ENCODE measurements at places on chromosomes 12 and 14.

- no peak for DNase-seq
Measured at GRCh38 chr14:102593061-102593824, 794 bp downstream of the RCOR1 start.

DNA sequence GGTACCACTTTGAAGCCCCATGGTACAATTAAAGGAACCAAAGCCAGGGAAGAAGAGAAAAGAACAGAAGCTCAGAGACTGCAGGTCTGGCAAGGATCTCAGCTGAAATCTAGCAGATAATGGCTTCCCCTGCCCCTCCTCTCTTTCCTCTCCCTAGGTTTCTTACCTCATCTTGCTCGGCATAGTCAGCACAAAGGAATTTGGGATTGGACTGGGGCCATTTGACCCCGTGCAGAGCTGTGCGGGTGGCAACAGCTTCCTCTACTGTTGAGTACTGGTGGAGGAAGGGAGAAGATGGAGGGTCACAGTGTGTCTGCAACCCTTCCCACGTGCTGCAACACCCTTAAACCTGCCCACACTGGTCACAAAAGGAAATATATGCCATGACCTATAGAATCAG lies 4.7 kb upstream of the CDH24 start:
- DNase-seq: no peak

DNA sequence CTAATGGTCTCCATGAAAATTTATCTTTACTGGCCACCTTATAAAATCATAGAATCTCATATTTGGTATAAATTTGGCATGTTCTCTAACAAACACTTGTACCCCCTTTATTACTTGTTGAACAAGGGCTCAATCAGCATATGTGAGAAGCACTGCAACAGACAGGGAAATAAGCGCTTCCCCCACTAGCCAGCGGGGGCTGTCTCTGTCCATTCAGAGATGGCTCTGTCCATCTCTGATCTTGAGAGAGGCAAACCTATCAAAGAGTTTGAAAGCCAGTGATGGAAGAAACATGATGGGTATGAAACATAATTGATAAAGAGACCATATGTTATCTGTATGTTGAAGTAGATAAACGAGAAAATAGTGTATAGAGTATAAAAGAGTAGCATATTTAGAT lies 326.8 kb downstream of the PDZRN4 start:
- no peak for DNase-seq

GRCh38 chr12:104680070-104680469 lies 223.3 kb downstream of the CHST11 start:
- peak; percentile 57 for DNase-seq

- DNase-seq: no peak
Measured at GRCh38 chr12:127648321-127648720, 618.6 kb upstream of the TMEM132C start.

- DNase-seq: peak; percentile 35
Measured at GRCh38 chr12:109777544-109777943, 55.7 kb downstream of the TRPV4 start.

DNA sequence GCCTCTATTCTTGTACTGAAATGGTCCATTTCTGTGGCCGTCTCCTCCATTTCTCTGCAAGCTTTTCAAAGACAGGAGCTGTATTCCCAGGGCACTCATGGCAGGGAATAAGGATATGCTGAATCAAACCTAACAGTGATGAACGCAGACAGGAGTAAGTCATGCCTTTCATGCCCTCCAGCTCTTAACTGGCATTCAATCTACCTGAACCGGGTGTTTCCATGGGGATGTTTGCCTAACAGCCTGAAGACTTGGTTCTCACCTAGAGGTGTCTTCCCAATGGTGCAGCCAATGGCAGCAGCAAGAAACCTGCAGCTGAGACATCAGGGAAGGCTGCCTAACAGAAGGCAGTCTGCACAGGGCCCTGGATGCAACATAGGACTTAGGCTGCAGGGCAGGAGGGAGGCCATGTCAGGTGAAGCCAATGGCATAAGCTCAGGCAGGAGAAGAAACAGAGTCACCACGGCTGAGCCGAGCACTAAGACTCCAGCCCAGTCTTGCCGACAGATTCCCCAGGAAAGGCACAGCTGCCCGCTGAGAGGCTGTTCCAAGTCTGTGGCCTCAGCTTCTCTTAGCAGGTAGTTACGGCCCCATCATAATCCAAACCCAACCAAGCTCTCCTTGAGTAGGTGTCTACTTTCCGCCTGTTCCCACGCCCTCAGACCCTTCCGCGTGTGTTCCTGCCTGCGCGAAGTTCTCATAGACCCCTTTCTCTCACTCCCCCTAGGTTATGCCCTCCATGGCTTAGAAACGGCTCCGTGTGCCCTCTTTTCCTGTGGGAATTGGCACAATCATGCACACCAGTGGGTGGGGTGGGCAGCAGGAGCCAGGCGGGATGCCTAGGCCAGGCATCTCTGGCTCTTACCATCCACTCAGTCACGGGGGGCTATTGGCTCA lies 44.1 kb downstream of the VWF start:
- DNase-seq: no peak

DNA sequence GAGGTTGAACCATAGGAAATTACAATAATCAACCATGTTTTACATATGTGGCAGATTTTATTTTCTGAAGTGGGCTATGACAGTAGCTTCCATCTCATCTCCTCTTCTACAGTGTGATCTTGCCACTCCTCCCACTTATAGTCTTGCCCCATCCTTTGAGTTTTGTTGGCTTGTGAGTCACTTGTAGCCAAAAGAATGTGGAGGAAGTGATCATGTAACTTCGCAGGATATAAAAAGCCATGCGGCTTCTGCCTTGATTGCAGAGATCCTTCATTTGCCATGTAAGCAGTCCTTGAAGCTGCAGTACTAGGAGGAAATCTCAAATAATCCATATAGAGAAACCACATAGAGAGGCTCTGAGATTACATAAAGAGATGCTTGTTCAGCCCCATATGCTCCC lies 13.7 kb upstream of the ZNF84 start:
- no peak for DNase-seq

DNA sequence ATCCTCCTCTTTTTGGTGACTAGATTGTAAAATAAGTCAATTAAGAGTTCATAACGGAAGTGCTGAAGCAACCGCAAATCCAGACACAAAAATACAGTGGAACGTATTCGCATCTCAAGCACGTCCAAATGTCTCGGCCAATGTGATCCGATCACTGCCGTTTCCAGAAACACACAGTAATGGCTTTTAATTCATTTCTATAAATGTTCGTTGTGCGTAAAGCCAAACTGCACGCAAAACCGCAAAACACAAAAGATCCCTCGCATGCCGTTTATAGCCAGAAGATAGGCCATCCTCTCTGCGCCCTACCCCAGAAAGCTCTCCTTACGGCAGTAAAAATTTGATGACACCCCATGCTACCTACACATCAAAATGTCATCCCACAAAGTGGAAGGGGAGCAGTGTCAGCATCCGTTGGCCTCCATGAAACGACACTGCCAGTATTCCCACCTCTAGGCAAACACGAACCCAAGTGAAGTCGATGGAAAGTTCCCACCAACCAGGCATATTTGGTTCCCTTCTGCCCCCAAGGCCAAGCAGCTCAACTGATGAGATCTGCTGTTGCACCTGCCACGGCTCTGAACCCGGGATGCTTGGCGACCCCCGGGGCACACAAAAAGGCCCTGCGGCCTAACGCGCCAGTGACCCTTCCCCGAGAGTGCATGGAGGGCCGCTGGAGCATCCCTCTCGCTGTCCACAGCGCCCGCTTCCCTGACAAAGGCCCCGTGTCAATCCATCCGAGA lies 1.4 kb downstream of the HECTD4 start:
- no peak for DNase-seq

DNA sequence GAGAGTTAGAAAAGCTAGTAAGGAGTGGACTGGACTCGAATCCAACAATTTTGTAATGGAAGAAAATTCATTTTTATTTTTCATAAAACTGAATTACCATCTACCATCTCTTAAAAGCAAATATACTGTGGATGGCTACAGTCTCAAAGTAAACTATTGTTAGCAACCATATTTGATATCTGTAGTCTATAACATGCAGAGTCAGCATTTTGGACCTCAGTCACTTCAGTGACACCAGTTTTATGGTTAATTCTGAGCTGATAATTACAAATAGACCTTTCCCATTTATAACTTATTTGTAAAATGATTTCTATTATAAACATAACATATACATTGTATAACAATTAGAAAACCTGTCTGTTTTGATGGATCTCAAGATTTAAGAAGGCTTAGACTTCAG lies 2.0 kb downstream of the KRAS start:
- no peak for DNase-seq

GRCh38 chr12:51390891-51391282 lies 319 bp downstream of the GALNT6 start:
- peak; percentile 46 for DNase-seq

DNA sequence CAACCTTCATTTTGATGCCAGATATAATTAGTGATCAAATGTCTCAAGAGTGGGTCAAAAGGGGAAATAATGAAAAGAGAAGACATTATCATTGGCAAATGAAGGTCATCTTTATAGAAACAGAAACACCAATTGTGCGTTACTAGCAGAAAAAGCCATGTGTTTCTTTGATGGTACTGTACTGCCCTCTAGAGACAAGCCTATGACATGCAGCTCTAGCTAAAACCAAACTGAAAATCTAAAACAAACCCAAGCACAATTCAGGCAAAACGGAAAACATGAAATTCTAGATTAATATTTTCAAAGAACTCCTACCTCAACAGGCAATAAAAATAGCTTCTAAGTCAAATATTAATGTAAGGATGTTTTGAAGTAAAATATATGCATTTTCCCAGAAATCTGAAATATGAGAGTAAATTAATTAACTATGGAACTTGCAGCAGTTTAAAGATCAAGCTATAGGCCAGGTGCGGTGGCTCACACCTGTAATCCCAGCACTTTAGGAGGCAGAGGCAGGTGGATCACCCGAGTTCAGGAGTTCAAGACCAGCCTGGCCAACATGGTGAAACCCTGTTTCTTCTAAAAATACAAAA lies 115.4 kb downstream of the KLHL28 start:
- peak; percentile 42 for DNase-seq

DNA sequence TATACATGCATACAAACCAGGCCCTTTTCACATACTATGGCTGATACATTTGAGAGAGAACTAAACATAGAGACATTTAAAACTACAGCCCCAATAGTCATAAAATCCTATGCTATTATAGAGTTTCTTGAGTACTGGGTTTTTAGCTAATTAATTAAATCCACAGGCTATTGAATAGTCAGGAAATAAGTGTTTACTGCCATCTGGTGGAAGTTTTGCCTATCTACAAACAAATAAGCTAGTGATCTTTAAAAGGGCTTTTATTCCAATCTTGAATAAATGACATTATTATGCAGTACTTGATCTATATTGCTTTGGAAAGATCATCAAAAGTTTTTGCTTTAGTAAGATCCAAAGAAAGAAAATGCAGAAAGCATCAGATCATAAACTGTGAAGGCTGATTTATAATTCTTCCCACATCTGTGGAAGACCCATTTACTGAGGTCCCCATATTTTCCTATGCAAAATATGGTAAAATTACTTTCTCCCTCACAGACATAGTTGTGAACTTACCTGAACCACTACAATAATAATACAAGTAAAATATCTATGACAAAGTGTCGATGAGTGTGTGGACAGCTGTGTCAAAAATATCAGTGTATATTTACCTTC lies 131.3 kb downstream of the ITPR2 start:
- peak; percentile 40 for DNase-seq

DNA sequence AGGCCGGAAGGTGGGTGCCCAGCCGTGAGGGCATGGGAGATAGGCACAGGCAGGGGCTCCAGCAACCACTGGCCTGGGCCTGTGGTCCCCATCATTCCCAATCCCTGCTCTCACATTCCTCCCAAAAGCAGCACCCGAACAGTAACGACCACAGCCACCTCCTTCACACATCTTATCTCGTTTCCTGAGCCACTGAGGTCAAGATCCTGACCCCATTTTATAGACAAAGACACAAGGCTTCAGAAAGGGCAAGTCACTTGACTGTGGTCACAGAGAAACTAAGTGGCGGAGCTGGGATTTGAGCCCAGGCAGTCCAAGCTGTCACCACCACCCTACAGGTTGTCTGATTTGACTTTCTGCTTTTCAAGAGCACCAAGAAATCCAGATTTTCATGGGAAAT lies 38.9 kb downstream of the DTX1 start:
- DNase-seq: no peak

- no peak for DNase-seq
Measured at GRCh38 chr12:75560167-75560566, 48.8 kb upstream of the KRR1 start.

- DNase-seq: peak; percentile 27
Measured at GRCh38 chr12:46659824-46660223, 166.0 kb downstream of the SLC38A4 start.

GRCh38 chr12:4269279-4269991 lies 4.1 kb upstream of the CCND2 start:
- DNase-seq: peak; percentile 58

DNA sequence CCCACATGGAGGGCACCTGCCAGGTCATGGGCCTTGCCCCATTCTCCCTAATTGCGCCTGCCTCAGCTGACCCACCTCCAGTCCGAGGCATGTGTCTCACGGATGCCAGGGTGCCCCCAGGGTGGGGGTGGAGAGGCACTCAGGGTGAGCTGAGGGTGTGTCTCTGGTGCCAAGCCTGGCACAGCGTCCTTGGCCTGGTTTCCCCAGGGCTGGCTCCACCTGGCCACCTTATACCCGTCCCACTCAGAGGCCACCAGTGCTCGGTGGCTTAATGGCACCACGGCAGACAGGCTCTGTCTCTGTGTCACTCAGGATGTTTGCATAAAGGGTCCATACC lies 33.6 kb upstream of the TDRD9 start:
- DNase-seq: no peak

- no peak for DNase-seq
Measured at GRCh38 chr12:102811110-102811737, 105.8 kb downstream of the PAH start.
